ENCODE measurements at places on chromosomes 12 and 14.

- DNase-seq, result no peak
Measured at GRCh38 chr12:124831590-124831989, 32.1 kb downstream of the SCARB1 start.

DNA sequence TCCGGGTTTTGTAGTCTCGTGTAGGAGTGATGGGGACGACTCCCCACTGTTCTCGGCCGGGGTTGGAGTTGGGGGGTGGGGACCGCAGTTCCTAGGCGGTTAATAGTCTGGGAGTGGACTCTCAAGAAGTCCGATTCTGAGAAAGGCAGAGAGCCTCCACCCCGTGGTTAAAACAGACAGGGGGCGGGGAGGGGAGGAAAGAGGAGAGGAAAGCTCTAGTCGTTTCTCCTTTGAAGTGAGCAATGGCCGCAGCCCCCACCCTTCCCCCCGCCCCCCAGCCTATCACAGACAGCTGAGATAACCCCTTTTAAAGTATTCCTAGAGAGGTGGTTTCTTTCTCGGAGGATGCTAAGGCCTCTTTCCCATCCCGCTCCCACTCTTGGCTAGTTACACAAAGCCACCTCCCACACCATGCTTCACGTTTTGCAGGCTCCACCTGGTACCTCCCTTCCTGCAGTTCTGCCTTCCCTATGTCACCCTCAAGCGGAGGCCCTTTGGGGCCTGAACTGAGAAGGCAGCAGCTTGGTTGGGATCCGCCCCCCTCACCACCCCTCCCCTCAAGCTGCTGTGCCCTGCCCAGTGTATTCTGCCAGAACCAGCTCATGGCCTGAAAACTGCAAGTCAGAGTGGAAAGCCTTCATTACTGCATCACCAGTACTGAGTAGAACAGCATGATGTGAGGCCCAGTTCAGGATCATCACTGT is 853 bp downstream of the USP5 start:
- DNase-seq, result peak; percentile 37

DNA sequence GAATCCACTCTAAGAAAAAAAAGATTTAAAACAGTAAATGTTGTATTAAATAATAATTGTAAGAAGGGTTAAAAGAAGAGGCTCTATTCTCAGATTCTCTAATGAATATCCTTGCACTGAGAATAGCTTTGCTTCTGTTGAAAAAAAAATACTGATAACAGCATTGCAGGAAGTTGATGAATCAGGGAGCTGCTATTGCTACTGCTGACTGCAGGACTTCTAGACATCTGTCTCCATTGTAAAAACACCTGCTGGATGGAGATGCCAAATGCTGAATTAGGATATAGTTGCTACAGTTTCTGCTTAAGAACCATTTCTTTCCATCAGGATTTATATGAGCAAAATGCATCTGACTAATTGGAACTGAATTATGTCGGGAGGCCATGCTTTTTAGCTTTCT is 50.3 kb upstream of the ANP32D start:
- DNase-seq, result no peak

GRCh38 chr14:54003064-54003463 is 46.4 kb upstream of the BMP4 start:
- DNase-seq, result no peak

Data from LoVo (cell line).